GM12892 (cell line): ENCODE measurements at places on chromosomes 12 and 14.

GRCh38 chr14:102012336-102012735 lies 48.0 kb downstream of the DYNC1H1 start:
- no peak for DNase-seq

- DNase-seq, result no peak
These were observed 180.3 kb downstream of the EMP1 start for GRCh38 chr12:13376610-13377373.

- DNase-seq, result no peak
These were observed 116.5 kb downstream of the METTL25 start for GRCh38 chr12:82474798-82475184.

GRCh38 chr14:89491711-89492381 lies 74.8 kb upstream of the FOXN3 start:
- no peak for DNase-seq

DNA sequence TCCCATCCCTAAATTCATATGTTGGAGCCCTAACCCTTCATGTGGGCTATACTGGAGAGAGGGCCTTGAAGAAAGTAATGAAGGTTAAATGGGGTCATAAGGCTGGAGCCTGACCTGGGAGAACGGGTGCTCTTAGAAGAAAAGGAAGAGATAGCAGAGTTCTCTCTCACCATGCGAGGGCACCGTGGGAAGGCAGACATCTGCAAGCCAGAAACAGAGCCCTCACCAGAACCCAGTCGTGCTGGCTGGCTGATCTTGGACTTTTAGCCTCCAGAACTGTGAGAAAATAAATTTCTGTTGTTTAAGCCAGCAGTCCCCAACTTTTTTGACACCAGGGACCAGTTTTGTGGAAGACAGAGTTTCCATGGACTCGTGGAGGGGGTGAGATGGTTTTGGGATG lies 149.3 kb downstream of the ATP23 start:
- DNase-seq, result no peak

GRCh38 chr14:64569138-64569631 lies 19.4 kb downstream of the PPP1R36 start:
- no peak for DNase-seq

GRCh38 chr12:106271575-106272505 lies 24.0 kb upstream of the CKAP4 start:
- no peak for DNase-seq

GRCh38 chr12:15276088-15276698 lies 46.1 kb upstream of the PTPRO start:
- DNase-seq, result no peak

DNA sequence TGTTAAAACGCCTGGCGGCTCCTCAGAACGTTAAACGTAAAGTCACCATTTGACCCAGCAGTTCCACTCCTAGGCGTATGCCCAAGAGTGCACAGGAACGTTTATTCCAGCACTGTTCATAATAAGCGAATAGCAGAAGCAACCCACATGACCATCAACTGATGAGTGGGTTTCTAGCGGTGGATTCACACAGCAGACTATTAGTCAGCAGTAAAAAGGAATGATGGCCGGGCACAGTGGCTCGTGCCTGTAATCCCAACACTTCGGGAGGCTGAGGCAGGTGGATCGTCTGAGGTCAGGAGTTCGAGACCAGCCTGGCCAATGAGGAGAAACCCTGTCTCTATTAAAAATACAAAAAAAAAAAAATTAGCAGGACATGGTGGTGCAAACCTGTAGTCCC lies 22.4 kb upstream of the FBRSL1 start:
- DNase-seq, result no peak

DNA sequence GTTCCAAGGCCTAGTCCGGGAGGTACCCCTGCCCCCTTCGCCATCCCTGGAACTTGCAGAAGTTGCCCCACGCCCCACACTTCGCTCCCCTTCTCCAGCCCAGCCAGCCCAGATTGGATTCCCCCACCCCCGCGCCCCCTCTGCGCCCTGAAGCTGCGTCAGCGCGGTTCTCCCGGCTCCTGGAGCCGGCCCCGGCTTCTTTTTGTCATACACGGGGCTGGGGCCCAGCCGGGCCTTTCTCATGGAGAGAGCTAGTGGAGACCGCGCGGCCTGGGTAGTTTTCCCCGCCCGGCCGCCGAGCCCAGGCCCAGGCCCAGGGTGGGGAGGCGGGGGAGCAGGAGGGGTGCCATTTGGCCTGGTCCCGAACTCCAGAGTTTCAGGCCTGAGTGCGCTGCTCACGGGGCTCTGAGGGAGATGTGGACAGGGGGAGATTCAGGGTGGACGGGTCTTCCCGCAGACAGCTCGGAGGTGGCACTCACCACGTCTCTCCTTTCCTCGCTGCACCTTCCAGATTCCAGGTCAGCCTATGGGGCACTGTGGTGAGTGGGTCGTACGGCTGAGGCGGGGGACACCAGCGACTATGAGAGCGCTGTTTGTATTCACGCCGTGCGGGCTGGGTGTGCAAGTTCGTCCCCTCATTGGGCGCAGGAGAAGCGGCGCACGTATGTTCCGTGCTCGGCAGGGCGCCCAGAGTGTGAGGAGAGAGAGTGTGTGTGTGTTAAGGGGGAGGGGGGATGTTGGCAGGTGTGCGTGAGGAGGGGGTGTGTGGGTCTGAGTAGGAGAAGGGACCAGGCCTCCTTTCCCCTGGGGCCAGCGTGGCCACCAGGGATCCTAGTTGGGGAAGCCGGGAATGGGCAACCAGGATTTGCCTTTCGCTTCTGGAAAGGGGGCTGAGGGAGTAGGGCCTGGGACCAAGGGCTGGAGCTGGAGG lies 785 bp upstream of the LHX5 start:
- DNase-seq, result no peak

DNA sequence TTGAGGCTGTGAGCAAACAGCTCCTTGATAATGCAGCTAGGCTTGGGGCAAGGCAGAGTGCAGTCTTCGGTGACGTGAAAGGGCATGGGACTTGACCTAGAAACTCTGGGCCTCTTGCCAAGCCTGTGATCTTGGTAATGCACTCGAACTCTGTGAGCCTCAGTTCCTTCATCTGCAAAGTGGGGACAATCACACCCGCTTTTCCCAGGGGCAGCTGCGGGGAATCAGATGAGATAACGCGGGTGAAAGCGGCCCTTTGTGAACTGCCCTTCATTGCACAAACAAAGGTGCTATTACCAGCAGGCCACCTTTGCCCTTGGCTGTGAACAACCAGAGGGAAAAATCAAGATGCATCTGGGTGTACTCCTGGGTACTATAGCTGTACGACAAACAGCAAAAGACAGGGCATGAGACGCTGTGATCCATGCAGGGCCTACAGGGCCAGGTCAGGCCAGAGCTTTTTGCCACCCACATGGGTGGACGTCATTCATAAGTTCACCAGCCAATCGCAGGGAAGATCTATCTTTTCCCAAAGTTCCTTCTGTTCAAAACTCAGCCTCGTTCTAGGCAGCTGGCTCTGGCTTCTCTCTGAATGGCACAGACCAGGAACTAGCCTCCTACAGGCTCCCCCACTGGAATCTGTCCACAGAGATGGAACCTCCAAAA lies 3.2 kb downstream of the MSI1 start:
- DNase-seq, result no peak

- peak; percentile 69 for DNase-seq
These were observed 13.8 kb downstream of the PRPF40B start for GRCh38 chr12:49636979-49637755.

- no peak for DNase-seq
These were observed 1.8 kb downstream of the IFT43 start for GRCh38 chr14:75987201-75987970.

GRCh38 chr12:68317047-68317667 lies 15.0 kb downstream of the MDM1 start:
- DNase-seq, result no peak

- DNase-seq, result no peak
These were observed 187.3 kb downstream of the CHST11 start for GRCh38 chr12:104643819-104644669.

GRCh38 chr14:21016413-21017190 lies 8.3 kb downstream of the NDRG2 start:
- DNase-seq, result no peak

DNA sequence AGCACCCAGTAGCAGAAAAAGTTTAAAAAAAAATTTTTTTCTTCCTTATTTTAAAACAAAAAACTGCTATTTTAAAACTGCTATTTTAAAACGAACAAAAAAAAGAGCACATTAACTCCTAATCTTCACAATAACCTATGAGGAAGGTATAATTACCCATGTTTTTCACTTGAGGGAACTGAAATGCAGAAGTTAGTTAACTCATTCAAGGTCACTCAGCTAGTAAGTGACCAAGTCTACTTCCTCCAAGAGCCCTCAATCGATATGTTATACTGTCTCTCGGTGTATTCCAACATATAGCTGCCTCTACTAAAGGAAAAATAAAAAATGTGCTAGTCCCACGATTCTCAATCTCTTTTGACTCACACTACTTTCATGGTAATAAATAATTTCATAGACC lies 7.8 kb downstream of the RPAP3 start:
- no peak for DNase-seq

DNA sequence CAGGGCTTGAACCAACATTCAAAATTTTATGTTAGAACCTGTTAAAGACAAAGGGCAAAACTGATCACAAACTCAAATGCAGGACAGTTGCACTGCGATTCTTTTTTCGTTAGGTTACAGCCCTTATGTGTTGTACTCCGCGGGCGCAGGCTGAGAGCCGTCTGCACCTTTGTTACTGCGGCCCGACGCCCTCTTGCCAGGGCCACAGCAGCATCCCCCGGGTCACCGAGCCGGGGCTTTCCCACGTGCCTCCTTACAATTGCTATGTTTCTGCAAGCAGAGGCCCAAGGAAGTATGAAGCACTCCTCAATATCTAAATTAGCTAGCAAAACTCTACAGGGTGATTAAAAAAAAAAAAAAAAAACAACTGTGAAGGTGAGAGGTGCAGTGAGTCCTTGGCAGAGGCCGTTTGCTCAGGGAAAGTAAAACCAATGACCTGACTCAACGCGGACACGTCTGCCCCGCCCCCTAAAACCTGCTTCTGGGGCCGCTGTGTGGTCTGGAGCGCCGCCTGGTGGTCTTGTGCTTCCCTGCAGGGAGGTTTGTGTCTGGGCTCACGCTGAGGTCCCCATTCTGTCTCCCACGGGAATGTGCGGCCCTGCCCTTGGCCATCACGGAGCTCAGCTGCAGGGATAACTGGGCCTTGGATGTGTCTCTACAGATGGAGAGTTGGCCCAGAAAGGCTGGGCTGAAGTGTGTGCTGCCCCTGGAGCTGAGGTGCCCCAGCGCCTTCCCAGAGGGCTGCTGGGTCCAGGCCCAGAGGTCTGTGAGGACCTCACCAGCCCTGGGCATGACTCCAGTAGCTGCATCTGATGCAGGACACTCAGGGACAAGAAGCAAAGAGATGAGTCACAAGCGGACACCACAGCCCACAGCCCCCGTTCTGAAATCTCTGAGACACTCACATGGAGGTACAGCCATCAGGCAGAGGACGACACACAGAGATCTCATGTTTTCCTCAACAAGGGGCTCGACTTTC lies 418.5 kb downstream of the TMEM121 start:
- DNase-seq, result peak; percentile 31

- DNase-seq, result no peak
These were observed 103.5 kb upstream of the PPP4R3A start for GRCh38 chr14:91613459-91614112.

DNA sequence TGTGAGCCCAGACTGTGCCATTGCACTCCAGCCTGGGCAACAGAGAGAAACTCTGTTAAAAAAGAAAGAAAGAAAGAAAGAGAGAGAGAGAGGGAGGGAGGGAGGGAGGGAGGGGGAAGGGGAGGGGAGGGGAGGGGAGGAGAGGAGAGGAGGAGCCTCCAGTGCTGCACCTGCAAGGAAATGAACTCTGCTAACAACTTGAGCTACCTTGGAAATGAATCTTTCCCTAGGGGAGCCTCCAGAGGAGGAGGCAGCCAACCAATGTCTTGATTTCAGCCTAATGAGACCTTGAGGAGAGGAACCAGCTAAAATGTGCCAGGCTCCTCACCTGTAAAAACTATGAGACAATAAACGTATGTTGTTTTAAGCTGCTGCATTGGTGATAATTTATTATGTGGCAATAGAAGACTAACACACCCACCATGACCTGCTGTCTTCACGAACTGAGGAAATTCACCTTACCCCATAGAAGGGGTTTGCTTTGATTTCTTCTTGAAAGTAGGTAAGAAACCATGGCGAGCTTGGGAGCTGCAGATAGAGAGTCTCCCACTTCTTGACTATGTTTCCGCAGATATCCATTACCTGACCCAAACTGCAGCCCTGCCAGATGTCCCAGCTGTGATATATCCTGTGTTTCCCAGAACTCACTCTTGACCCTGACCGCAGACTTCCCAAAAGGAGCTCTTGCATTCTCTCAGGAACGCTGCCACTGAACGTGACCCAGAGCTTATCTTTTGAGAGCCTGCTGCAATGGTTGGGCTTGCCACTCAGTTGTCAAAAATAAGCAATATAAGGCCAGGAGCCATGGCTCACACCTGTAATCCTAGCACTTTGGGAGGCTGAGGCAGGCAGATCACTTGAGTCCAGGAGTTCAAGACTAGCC lies 31.5 kb upstream of the TMPO start:
- no peak for DNase-seq

DNA sequence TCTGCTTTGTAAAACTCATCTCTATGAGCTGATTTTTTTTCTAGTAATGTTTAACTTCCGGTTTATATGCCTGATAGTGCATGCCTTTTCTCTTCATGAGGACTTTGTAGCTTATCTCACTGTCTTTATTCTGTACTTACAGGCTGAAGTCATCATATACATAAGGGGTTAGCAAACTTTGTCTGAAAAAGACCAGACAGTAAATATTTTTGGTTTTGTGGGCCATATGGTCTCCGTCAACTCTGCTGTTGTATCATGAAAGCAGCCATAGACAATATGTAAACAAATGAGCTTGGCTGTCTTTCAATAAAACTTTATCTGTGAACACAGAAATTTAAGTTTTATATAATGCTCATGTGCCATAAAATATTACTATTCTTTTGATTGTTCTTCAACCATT lies 172.1 kb downstream of the GXYLT1 start:
- no peak for DNase-seq

GRCh38 chr14:79136071-79137044 lies 966.2 kb downstream of the NRXN3 start:
- DNase-seq, result no peak

GRCh38 chr12:72612171-72612570 lies 340.0 kb downstream of the TRHDE start:
- DNase-seq, result no peak

DNA sequence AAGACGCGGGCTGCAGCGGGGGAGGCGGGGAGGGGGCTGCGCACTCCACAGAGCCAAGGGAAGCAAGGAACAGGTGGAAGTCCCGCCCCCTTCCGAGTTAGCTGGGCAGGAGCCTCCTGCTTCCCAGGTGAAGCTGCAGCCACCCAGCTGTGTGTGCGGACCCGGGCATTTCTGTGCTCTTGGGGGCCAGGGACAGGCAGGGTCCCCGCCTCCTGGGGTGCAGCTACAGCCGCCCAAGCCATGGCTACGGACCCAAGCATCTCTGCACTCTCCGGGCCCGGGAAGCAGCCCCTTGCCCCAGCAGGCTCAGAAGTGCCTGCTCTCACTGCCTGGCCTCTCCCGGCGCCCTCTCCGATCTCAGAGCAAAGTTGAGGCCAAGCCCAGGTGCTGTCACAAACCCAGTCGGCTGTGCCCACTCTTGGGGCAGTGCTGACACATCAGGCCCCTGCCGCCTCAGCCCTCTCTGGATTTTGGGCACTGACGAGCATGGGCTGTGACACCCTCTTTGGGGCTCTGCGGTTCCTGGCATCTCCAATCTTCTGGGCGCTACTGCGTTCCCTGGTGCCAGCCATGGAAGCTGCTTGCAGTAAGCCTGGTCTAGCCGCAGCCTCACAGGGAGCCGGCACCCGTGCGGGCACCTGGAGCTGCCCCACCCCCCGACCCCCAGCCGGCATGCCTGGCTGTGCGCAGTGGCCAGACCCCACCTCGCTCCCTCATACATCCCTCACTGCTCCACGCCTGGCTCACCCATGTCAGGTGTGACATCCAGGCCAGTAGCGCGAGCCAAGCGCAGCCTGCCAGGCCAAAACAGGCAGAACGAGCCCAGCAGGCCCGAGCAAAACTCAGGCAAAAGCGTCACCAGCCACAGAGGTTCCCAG lies 8.5 kb upstream of the MGAT4C start:
- DNase-seq, result no peak
